Activated CD4-positive, CD25-positive, alpha-beta regulatory T cell treated with anti-CD3 and anti-CD28 coated beads, Interleukin-2, amount 50 U/mL, for 16 hours (primary cell): ENCODE measurements at places on chromosomes 11 and 22.

- no peak for DNase-seq
These were observed 16.2 kb downstream of the P2RY6 start for GRCh38 chr11:73288192-73288872.

GRCh38 chr11:20131788-20132666 lies 28.2 kb downstream of the DBX1 start:
- DNase-seq, result no peak

GRCh38 chr11:28077521-28077920 lies 30.4 kb downstream of the KIF18A start:
- DNase-seq, result no peak

DNA sequence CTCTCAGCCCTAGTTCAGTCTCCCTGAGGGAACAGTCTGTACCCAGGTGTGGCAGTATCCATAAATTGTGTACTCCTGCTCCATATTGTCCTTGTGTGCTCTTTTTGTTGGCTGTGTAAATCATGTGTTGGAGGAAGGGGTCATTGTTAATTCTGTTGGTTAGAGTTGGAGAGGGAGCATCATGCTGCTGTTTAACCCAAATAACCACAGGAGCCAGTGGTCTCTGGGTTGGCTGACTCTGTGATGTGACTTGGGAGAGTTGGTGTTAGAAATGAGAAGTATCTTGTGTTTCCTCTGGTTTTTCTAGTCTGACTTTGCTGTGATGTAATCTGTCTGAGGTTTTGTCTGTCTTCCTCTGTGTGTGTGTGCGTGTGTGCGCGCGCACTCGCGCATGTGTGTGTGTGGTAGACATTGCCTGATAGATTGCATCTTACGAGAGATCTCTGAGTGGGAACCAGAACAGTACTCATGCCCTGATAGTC lies 30.5 kb downstream of the CTNND1 start:
- DNase-seq, result peak; percentile 68

DNA sequence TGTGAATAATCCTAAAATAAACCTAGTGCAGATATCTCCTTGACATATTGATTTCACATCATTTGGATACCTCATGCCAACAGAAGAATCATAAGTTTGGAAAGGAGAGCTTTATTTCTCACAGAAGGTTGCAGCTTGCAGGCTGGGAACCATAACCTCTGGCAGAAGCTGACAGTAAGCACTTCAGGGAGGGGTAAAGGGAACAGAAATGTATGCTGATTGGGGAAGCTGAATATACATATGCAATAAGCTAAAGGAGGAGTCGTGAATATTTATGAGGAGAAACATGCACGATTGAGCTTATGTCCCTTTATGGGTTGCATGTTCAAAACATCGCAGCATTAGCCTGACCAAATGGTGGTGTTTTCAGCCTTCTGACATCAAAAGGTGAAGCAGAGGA lies 814.5 kb downstream of the TBC1D22A start:
- DNase-seq, result no peak

GRCh38 chr22:30837531-30837930 lies 131.0 kb downstream of the MORC2 start:
- DNase-seq, result no peak

- no peak for DNase-seq
These were observed 1128.8 kb upstream of the CCDC90B start for GRCh38 chr11:84414920-84415319.

GRCh38 chr11:134858783-134859480 lies 446.9 kb upstream of the B3GAT1 start:
- no peak for DNase-seq

- no peak for DNase-seq
These were observed 1.5 kb downstream of the SYT12 start for GRCh38 chr11:67024410-67024809.

- no peak for DNase-seq
These were observed 7.4 kb upstream of the MDK start for GRCh38 chr11:46373787-46374740.

GRCh38 chr11:10122326-10123197 lies 171.5 kb downstream of the SBF2 start:
- DNase-seq, result no peak
